A673 (cell line): ENCODE measurements at places on chromosomes 12 and 14.

GRCh38 chr14:74608959-74609611 lies 3.0 kb downstream of the LTBP2 start:
- peaks cover 8% of the 10 kb centered on the region for H3K4me1 ChIP-seq
- H3K36me3 ChIP-seq = no peaks in the 10 kb centered on the region
- peaks cover 27% of the 10 kb centered on the region for H3K27me3 ChIP-seq
- peak; percentile 85 for DNase-seq
- H3K27ac ChIP-seq = no peak overlapping the region
- H3K4me3 ChIP-seq = no peak overlapping the region

- H3K27ac ChIP-seq = no peak overlapping the region
- no peak overlapping the region for H3K4me3 ChIP-seq
- DNase-seq = no peak
- no peaks in the 10 kb centered on the region for H3K27me3 ChIP-seq
- no peaks in the 10 kb centered on the region for H3K36me3 ChIP-seq
Measured at GRCh38 chr12:107594995-107595394, 90.6 kb upstream of the PWP1 start.

DNA sequence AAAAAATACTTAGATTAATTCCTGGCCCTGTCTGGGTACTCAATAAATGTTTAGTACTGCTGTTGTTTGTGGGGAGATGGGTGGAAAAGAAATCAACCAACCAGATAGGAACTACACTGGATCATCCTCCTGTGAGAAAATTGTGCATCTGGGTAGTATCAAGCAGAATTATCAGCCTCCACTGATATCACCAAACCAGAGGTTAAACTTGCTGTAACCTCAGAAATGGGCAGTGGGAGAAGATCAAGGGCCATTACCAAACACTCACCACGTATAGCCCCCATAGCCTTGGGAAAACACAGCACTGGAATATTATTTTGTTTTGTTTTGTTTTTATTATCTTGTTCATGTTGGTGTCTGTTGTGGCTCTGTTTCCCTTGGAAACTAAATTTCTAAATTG lies 19.7 kb downstream of the VEZT start:
- no peak overlapping the region for H3K4me3 ChIP-seq
- H3K4me1 ChIP-seq = no peaks in the 10 kb centered on the region
- no peak for DNase-seq
- H3K36me3 ChIP-seq = peaks cover 7% of the 10 kb centered on the region
- no peaks in the 10 kb centered on the region for H3K27me3 ChIP-seq

DNA sequence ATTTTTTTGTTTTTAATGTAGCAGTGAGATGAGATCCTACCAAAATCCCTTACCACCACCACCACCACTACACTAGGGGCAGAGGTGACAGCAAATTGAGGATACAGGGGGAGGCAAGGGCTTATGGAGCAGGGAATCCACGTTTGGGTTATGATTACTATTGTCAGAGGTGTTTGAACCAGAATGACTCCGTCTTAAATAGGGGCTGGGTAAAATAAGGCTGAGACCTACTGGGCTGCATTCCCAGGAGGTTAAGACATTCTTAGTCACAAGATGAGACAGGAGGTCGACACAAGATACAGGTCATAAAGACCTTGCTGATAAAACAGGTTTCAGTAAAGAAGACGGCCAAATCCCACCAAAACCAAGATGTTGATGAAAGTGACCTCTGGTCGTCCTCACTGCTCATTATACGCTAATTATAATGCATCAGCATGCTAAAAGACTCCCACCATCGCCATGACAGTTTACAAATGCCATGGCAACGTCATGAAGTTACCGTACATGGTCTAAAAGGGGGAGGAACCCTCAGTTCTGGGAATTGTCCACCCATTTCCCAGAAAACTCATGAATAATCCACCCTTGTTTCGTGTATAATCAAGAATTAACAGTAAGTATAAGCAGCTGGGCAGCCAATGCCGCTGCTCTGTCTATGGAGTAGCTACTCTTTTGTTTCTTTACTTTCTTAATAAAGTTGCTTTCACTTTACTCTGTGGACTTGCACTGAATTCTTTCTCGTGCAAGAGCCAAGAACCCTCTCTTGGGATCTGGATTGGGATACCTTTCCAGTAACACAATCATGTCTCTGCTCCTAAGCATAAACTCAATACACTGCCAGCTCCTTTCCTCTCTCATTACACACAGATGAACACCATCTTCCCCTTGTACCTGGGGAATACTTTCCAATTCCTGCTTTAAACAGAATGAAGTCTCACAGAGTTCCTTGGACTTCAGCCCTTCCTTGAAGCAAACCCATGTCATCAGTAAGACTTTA lies 16.7 kb upstream of the CRY1 start:
- H3K27ac ChIP-seq = no peak overlapping the region
- peak; percentile 9 for DNase-seq
- H3K4me1 ChIP-seq = peaks cover 7% of the 10 kb centered on the region
- H3K36me3 ChIP-seq = no peaks in the 10 kb centered on the region
- H3K4me3 ChIP-seq = peak overlapping the region; percentile 12
- H3K27me3 ChIP-seq = no peaks in the 10 kb centered on the region

- no peaks in the 10 kb centered on the region for H3K4me1 ChIP-seq
- no peak overlapping the region for H3K27ac ChIP-seq
- H3K36me3 ChIP-seq = no peaks in the 10 kb centered on the region
Measured at GRCh38 chr12:78407722-78408121, 456.9 kb upstream of the SYT1 start.

GRCh38 chr12:65497660-65498059 lies 219.2 kb downstream of the MSRB3 start:
- no peak overlapping the region for H3K27ac ChIP-seq
- no peaks in the 10 kb centered on the region for H3K36me3 ChIP-seq
- no peaks in the 10 kb centered on the region for H3K4me1 ChIP-seq
- H3K4me3 ChIP-seq = no peak overlapping the region

GRCh38 chr12:83471341-83471740 lies 784.6 kb downstream of the TMTC2 start:
- H3K4me1 ChIP-seq = no peaks in the 10 kb centered on the region
- DNase-seq = no peak
- no peaks in the 10 kb centered on the region for H3K27me3 ChIP-seq
- H3K36me3 ChIP-seq = no peaks in the 10 kb centered on the region
- no peak overlapping the region for H3K4me3 ChIP-seq
- no peak overlapping the region for H3K27ac ChIP-seq

DNA sequence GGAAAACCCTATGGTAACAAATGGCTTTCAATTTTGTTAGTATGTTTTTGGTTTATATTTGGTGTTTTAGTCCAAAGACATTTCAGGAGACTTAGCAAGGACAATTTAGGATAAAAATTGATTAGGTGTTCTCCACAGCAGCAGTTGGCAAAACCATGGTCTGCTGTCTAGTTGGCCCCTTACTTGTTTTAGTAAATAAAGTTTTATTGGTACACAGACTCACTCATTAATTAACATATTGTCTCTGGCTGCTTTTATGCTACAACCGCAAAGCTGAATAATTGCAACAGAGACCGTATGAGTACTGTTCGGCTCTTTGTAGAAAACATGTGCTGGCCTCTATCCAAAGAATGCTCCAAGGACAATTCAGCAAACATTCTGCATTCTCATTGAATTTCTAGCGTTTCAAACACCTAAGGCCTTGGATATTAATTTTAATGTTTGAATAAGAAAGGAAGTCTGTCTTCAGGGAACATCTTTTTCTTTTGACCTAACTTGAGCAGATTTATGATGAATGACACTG lies 77.7 kb downstream of the CCDC92 start:
- DNase-seq = no peak
- H3K27me3 ChIP-seq = no peaks in the 10 kb centered on the region
- no peak overlapping the region for H3K27ac ChIP-seq
- no peak overlapping the region for H3K4me3 ChIP-seq

DNA sequence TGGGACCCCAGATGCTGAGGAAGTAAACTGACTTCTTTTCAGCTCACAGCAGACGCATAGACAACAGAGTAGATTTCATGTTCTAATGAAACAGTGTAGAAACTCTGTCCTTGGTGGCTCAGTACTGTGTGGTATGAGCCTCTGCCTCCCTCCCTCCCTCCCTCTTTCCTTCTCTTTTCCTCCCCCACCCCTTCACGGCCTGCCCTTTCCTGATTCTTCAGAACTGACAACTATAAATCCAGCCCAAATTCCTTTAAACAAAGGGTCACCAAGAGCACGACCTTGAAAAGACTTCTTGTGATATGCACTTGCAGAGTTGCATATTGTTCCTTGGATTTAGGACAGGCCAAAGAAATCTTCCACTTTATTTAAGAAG lies 164.0 kb downstream of the ETV6 start:
- no peaks in the 10 kb centered on the region for H3K36me3 ChIP-seq
- H3K27ac ChIP-seq = peak overlapping the region; percentile 81
- no peaks in the 10 kb centered on the region for H3K27me3 ChIP-seq
- H3K4me3 ChIP-seq = peak overlapping the region; percentile 35
- peak; percentile 10 for DNase-seq
- peaks cover 31% of the 10 kb centered on the region for H3K4me1 ChIP-seq

DNA sequence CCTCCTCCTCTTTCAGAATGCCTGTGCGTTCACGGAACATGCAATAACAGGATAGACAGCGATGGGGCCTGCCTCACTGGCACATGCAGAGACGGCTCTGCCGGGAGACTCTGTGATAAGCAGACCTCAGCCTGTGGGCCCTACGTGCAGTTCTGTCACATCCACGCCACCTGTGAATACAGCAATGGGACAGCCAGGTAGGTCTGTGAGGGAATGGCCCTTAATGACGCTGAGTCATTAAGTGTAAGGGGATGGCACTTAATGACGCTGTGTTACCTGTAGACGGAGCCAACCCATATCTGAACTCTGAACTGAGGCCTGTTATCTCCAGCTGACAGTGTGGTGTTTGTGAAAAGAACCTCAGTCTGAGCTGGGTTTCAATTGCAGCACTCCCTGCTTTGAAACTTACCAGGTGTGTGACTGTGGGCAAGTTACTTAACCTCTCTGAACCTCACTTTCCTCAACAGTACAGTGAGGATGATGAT lies 86.9 kb downstream of the STAB2 start:
- DNase-seq = no peak
- H3K4me3 ChIP-seq = no peak overlapping the region
- no peaks in the 10 kb centered on the region for H3K36me3 ChIP-seq
- H3K4me1 ChIP-seq = no peaks in the 10 kb centered on the region
- H3K27me3 ChIP-seq = peaks cover 24% of the 10 kb centered on the region

DNA sequence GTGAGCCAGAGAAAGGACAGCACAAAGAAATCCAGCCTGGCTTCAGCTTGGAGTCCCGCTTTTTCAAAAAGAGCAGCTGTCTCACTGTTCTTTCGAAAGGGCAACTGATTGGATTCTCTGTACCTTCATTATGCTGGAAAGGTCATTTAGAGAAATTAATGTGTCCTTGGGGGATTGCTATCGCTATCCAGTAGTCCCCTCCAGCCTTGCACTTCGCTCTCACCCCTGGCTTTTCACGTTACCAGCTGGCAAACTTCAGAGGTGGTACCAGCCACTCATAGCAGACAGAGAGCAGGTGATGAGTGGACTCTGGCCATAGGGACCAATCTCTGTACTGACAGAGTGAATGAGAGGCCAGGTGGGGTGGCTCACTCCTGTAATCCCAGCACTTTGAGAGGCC lies 11.8 kb upstream of the NUAK1 start:
- H3K4me1 ChIP-seq = no peaks in the 10 kb centered on the region
- DNase-seq = no peak
- no peak overlapping the region for H3K4me3 ChIP-seq
- no peaks in the 10 kb centered on the region for H3K36me3 ChIP-seq
- H3K27me3 ChIP-seq = no peaks in the 10 kb centered on the region
- H3K27ac ChIP-seq = no peak overlapping the region

DNA sequence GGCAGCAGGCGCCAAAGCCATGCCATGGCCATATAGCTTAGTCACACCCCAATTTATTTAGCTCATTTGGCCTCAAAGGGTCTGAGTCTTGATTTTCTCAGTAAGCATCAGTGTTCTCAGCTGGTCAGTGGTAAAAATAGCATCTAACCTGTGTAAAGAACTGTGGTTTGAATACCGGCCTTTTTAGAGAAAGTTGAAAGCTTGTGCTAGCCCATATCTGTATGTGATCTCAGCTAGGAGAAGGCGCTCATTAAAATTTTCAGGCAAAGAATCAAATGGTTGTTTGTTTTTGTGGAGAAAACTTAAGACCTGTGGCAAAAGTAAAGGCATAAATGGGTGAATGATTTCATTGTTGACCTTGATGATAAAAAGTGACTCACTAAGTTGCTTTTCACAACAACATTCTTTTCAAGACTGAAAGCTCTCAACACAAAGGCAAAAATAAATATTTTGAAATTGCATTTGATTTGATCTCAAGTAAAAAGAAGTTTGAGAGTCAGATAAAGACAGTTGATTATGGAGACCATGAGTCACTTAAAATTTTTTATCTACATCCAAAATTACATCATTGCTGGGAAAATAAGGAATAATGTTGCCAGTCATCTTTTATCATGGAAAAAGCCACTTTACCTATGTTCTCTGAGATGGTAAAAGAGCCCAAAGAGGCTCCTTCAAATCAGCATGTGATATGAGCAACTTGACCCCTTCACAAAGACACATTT lies 128.5 kb upstream of the RGS6 start:
- DNase-seq = no peak
- no peak overlapping the region for H3K27ac ChIP-seq
- H3K36me3 ChIP-seq = no peaks in the 10 kb centered on the region
- H3K4me3 ChIP-seq = no peak overlapping the region
- H3K27me3 ChIP-seq = no peaks in the 10 kb centered on the region

- no peak overlapping the region for H3K27ac ChIP-seq
- H3K4me1 ChIP-seq = peaks cover 3% of the 10 kb centered on the region
- H3K27me3 ChIP-seq = no peaks in the 10 kb centered on the region
- no peak for DNase-seq
Measured at GRCh38 chr14:103090481-103091020, 4.0 kb upstream of the EXOC3L4 start.

- no peak overlapping the region for H3K4me3 ChIP-seq
- no peak overlapping the region for H3K27ac ChIP-seq
- H3K36me3 ChIP-seq = no peaks in the 10 kb centered on the region
Measured at GRCh38 chr14:22555384-22556011, 33.5 kb downstream of the DAD1 start.

GRCh38 chr12:68981516-68981915 lies 48.5 kb upstream of the CPM start:
- no peak for DNase-seq
- no peaks in the 10 kb centered on the region for H3K36me3 ChIP-seq
- peaks cover 7% of the 10 kb centered on the region for H3K4me1 ChIP-seq

DNA sequence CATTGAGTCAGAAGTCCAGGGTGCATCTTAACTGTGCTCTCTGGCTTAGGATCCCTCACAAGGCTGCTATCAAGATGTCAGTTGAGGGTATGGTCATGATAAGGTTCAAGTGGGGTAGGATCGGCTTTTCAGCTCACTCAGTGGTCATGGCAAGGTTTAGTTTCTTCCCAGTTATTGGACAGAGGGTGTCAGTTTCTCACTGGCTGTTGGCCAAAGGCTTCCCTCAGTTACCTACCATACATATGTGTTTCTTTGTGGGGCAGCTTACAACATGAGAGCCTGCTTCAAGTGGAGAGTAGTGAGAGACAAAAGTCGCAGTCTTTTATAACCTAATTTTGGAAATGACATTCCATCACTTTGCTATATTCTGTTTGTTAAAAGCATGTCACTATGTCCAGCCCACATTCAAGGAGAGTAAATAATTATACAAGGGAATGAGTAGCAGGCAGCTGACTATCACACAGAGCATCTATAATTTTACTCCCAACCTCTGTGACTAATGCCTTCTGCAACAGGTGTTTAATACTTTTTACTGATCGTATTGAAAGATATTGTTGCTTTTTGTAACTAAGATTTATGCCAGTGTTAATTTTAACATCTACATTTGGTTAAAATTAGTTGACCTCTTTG lies 572.8 kb upstream of the FBXO33 start:
- no peak for DNase-seq
- no peak overlapping the region for H3K4me3 ChIP-seq
- H3K27ac ChIP-seq = no peak overlapping the region
- H3K27me3 ChIP-seq = no peaks in the 10 kb centered on the region
- no peaks in the 10 kb centered on the region for H3K36me3 ChIP-seq

GRCh38 chr14:70794294-70794693 lies 15.0 kb downstream of the MAP3K9 start:
- DNase-seq = no peak
- H3K36me3 ChIP-seq = no peaks in the 10 kb centered on the region
- H3K4me1 ChIP-seq = peaks cover 1% of the 10 kb centered on the region
- no peak overlapping the region for H3K4me3 ChIP-seq
- no peak overlapping the region for H3K27ac ChIP-seq
